ENCODE measurements at places on chromosomes 12 and 14. TPM values are rescaled to one million over a fixed set of nuclear protein-coding genes. Genes with fewer than 3 reads are reported as not detected.

DNA sequence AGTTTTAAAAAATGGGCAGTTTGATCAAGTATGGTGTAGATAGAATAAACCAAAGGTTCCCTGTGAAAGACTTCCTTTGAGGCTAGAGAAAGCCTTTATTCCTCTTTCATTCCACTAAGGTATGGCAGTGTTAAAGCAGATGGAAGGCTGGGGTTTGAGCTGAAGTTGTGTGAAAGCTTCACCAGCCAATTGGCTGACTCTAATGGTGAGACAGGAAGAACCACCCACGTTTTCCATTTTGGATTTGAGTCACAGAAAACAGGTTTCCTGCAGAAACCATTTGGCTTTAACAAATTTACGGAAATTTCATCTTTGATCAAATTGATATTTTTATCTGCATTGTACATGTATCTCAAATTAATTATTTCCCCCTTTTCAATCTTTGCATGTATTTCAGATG lies 455.0 kb downstream of the PCNX1 start:
- no peak for DNase-seq

DNA sequence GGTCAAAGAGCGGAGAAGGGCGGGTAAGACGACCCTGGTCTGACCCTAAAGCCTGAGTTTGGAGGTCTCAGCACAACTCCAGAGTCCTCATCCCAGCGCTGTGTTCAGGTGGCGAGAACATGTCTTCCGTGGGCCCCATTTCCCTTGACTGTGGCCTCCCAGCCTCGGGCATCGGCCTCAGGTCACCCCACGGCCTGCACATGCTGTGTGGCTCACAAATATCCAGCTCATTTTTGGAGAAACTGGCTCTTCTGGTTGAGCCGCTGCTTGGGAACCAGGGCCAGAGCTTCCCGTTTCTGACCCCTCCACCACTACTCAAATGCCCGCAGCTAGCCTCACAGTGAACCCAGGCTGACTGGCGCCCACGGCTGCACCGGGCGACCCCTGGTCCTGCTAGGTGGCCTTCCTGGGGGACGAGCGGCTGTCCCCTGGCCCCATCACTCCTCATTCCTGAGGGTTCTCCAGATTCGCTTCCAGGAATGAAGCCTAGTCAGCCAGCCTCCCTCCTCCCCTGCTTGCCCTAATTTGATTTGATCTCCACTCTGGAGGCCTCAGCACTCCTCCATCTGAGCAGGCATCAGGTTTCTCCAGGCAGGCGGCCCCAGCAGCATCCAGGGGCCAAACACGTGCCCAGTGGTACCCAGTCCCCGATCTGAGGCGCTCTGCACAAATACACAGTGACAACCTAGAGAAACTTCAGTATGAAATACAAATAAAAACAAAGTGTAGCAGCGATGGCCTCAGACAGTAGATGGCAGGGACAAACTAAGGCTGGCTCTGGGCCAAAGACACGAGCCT lies 4.7 kb downstream of the P2RX2 start:
- DNase-seq: no peak

Gene INF2
- 48.9 TPM for total RNA-seq

Gene LTBP2
- total RNA-seq: 122 TPM

Gene TAS2R7
- not detected for total RNA-seq

- no peak for DNase-seq
Measured at GRCh38 chr12:121062391-121063045, 23.5 kb upstream of the OASL start.

Gene PLEKHH1
- 0.14 TPM for total RNA-seq

DNA sequence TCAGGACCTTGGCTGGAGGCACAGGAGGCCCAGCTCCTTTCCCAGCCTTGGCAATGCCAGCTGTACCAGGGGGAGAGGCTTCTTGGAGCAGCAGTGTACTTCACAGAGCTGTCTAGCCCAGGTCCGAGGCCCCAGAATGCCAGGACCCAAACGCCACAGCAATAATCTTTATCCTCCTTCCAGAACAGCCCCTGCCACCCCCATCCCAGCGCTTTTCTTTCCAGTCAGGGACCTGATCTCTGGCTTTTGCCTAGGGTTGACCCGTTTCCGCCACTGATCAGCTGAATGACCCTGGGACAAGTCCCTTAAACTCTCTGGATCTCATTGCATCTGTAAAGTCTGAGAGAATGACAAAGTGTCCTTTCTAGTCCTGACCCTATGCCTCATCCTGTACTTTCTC lies 5.1 kb downstream of the LAG3 start:
- DNase-seq: no peak

GRCh38 chr14:48390346-48390745 lies 714.9 kb upstream of the MDGA2 start:
- DNase-seq: no peak

Gene GALNT16
- total RNA-seq: 0.11 TPM

DNA sequence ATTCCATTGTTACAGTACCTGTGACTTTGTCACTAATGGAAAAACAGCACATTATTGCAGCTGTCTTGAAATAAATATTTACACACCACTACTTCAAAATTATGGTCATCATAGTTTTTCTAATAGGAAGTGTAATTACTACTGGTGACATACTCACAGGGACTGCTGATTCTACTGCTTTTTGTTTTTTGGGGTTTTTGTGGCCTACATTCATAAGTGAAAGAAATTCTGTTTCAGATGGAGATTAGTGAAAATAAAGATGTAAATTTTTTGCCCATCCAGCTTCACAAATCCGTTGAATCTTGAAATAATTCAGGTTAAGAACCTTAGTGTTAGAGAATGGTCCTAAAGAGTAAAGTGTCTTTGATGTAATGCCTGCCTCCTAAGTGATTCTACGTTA lies 17.5 kb downstream of the KNTC1 start:
- no peak for DNase-seq

DNA sequence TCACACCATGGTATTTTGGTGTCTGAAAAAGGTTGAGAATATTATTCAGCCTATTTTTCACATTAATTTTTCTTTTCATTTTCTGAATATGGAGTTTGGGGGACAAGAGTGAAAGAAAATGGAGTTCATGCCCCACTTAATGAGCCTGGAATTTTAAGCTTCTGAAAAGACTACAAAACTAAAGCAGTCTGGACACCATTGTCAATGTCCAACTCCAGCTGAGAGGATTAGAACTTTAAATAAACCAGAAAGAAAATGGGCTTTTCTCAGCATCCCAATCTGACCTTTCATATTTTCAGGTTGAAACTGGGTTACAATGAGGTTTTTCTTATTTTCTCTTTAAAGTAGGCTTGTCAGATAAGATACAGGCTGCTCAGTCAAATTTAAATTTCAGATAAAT lies 207.7 kb downstream of the SLC6A15 start:
- no peak for DNase-seq

Gene NGB
- total RNA-seq: not detected

Gene CSRNP2
- total RNA-seq: 15.8 TPM

DNA sequence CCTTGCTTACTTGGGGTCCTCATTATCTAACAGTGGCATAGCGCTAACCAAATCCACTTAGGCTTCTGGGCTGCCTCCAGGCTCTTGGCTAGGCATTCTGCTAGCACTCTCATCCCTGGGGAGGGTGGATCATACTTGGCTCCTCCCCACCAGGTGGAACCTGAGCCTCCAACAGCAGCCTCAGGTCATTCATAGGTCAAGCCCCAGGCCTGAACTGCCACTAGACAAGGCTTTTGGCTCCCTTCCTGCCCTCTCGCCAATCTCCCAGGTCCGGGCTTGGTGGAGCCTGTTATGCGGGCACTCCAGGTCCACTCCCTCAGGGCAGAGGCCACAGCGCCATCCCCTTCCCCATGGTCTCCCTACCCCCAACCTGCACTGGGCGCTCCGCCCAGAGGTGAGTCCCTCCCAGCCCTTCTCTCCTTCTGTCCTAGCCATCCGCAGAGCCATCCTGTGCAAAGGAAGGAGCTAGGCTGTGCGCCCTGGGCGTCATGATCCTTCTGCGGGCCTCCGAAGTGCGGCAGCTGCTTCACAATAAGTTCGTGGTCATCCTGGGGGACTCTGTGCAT lies 154.9 kb upstream of the AMIGO2 start:
- DNase-seq: no peak

GRCh38 chr12:32874078-32874477 lies 22.5 kb downstream of the PKP2 start:
- no peak for DNase-seq

DNA sequence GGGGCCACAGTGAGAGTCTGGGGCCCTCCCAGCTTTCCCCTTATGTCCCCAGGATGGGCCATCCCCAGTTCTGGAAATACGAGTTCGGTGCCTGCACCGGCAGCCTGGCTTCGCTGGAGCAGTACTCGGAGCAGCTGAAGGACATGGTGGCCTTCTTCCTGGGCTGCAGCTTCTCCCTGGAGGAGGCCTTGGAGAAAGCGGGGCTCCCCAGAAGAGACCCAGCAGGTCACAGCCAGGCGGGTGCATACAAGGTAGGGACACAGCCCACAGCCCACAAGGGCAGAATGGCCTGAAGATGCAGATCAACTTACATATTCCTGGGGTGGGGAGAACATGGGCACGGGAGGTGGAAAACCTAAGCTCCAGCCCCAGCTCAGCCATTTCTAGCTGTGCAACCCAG lies 56.1 kb downstream of the DGLUCY start:
- no peak for DNase-seq

DNA sequence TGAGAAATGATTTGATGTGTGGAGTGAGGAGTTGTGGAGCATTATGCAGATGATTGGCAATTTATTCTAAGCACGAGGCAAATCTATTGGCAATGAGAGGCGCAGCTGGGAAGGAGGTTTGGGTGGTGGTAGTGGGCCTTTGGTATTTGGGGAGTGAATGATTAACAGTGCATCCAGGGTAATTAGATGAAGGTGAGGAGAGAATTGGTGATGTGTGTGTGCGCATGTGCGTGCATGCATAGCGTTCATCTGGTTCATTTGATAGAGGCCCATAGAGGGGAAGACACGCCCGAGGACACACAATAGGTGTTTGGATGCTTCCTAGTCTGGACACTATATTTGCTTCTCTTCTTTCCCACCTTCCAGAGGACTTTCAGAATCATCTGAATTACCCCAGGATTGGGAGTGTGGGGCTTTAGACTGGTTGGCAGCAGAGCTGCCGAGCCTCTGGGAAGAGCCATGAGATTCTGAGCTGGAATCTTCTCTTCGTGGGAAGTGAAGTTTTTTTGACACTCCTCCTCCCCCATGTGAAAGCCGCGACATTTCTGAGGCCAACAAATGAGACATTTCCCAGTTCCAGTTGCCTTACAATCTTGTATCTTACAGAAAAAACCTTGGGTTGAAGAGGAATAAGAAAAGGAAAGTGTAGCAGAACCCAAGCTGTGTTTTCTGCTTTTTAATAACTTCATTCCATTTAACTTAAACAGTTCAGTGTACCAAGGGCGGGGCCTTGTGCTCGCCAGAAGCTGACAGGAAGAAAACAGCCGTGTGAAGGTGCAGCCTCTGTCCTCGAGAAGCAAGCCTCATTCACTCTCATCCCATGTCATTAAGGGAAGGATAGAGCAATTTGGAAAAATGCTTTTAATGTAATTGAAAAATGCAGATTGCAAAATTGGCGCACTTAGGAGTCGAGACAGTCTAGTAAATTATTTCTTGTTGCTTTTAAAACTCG lies 65.2 kb downstream of the SLC25A47 start:
- no peak for DNase-seq

Gene ZCRB1
- 26.5 TPM for total RNA-seq

Gene COQ6
- 15.7 TPM for total RNA-seq

Gene MYH6
- not detected for total RNA-seq

GRCh38 chr14:25042362-25043299 lies 7.3 kb downstream of the STXBP6 start:
- DNase-seq: no peak

DNA sequence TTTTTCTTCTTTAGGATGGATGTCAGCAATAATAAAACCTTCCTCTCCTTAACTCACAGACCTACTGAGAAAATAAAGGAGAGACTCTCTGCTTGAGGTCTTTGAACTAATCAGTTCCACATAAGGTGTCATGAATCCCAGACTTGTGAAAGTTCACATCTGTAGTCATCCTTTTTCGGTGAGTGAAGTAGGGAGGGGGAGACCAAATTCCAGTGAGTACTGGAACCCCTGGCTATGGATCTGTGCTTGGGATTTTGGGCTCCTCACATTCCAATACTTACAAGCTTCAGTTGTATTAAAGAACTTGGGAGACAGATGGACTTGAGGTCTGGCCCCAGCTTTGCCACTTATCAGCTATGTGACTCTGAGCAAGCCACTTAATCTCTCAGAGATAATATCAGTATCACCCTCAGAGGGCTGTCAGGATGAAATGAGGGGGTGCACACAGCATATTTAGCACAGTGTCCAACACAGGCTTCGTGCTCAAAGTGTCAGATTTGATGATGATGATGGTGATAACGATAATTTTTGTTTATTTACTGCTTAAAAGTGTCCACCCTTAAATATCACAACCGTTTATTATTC lies 34.8 kb upstream of the APPL2 start:
- DNase-seq: no peak

Gene MYL2
- total RNA-seq: not detected

DNA sequence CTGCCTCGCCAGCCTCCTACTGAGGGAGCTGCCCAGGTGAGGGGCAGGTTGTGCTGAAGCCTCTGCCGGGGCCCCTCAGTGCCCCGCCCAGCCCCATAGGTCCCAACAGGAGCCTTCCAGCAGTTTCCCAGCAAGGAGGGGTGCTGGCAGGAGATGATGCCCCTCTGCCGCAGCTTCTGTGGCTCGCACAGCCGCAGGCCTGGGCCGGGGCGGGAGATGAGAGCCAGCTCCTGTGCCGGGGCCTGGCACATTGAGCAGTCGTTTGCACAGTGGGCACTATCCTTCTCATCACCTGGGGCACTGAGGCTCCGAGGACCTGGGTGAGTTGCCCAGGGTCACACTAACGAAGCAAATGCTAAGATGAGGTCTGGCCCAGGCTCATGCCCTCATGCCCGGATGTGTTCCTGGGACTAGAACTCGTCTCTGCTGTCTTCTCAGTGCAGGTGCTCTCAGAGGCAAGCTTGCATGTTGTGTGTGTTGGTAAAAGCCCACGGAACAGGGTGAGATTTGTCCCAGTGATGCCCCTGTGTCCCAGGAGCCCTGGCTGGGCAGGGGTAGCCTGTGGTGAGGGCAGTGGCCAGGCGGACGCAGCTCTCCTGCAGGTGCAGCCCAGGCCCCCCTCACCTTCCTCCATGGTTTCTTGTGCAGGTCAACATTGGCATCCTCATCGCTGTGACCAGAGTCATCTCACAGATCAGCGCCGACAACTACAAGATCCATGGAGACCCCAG lies 177.5 kb downstream of the ADGRD1 start:
- no peak for DNase-seq

GRCh38 chr12:114656906-114657596 lies 26.9 kb downstream of the TBX3 start:
- no peak for DNase-seq

Gene NCKAP5L
- 11.9 TPM for total RNA-seq

DNA sequence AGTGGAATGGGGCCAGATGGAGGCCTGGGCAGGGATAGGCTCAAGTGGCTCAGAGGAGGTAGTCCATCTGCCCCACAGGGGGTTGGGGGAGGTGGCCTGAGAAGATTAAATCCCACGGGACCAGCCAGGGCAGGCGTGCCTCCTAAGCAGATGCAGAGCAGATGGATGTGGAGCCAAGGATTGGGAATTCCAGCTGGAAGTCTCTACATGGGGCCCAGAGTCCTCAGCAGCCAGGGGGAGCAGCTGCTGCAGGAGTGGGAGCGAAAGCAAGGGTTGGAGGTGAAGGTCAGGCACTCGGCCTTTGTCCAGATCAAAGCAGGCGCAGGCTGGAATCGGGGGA lies 42.4 kb upstream of the VRK1 start:
- no peak for DNase-seq

GRCh38 chr12:104740668-104741067 lies 217.4 kb downstream of the SLC41A2 start:
- no peak for DNase-seq

Gene NGDN
- total RNA-seq: 51.7 TPM

Gene NKX2-1
- not detected for total RNA-seq

Measured in pulmonary artery endothelial cell (primary cell).